HFFc6 (cell line): ENCODE measurements at places on chromosomes 13 and 19. TPM values are rescaled to one million over a fixed set of nuclear protein-coding genes. Genes with fewer than 3 reads are reported as not detected.

- no peak for DNase-seq
These were observed 125.2 kb downstream of the KDM4B start for GRCh38 chr19:5093948-5094718.

Gene PRR19
- total RNA-seq, result 0.81 to 1.4 TPM (median 0.92 TPM) in 3 replicates

DNA sequence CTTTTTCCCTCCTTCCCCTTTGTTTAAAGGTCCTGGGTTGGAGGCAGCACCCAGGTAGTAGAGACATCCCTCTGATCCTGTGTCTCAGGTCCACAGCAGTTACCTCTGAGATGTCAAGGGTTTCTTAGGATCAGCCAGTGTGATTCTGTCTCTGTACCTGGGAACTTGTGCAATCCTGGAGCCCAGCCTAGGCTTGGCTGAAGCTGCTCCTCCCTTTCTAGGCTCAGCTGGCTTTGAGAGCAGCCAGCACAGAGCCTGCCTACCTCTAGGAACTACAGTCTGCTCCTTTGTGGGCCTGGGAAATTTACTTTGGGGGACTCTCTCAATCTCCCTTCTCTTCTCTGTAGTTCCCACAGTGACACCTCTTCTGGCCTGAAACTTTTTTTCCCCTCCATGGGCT is 171.6 kb downstream of the MTUS2 start:
- no peak for DNase-seq

Gene SERP2
- 2.0 and 2.1 TPM in 2 replicates for total RNA-seq

GRCh38 chr19:351976-352625 is 7.5 kb upstream of the MIER2 start:
- no peak for DNase-seq

Gene KLC3
- not detected in 3 replicates for total RNA-seq
